ENCODE measurements at places on chromosomes 12 and 14.

DNA sequence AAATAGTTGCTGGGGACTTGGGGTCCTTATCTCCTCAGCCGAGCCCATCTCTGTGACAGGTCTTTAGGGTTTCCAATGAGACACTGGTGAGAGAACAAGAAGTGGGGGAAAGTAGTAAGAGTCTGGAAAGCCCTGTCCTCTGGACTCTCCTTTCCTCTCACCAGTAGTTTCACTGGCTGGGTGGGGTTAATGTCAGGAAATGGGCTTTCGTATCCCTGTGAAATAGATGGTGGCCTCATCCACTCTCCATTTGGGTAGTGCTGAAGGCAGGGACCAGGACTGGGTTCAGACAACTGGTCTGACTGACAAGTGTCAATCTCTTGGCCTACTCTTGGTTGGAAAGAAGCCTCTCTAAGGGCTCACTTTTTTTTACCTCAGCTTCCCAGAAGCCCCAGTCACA is 7.5 kb downstream of the ZNF385A start:
- DNase-seq: no peak

- no peak for DNase-seq
These were observed 104.6 kb downstream of the ITPR2 start for GRCh38 chr12:26728205-26729050.

- no peak for DNase-seq
These were observed 441.8 kb downstream of the NRXN3 start for GRCh38 chr14:78611796-78612571.

GRCh38 chr12:19945559-19946435 is 422.5 kb upstream of the PDE3A start:
- no peak for DNase-seq

- DNase-seq: no peak
These were observed 23.6 kb downstream of the PPFIBP1 start for GRCh38 chr12:27547592-27547991.

DNA sequence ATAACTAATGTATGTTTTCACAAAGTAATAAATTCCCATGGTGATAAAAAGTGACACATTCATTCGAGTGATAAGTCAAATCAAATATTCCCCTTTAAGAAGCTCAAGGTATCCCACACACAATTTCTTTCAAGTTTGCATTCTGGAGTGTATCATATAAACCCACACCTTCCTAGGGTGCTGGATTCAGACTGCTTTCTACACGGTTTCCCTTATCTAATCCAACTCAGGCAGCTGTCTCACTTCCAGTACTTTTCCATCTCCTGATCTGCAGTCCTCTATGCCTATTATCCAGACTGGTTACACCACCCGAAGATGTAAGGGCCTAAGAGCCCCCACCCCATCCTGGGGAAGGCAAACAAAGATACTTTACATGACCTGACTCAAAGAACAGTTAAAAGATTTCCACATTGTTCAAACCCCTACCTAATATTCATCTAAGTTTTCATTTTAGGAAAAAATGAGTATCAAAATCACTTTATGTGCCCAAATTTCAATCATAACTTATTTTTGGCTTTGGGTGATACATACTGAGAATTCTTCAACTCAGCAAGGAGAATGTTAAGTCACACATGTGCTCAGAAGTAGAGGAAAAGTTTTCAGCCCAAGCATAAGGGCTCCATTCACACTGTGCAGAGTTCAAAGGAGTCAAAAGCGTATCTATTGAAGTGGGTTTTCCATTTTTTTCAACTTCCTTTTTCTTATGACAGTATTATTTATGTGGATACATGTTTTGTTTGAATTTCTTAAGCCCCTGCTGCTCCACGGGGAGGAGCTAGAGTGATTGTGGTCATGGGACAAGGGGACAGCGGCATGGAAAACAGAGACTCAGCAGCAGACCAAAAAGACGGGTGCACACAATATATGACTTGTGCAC is 41.8 kb downstream of the CORO1C start:
- peak; percentile 61 for DNase-seq
